ENCODE measurements at places on chromosomes 1 and 21. TPM values are rescaled to one million over a fixed set of nuclear protein-coding genes. Genes with fewer than 3 reads are reported as not detected.

Gene KRTAP19-1
- polyA plus RNA-seq, result not detected

- DNase-seq, result no peak
Observed at GRCh38 chr1:234891427-234891826, 237.2 kb downstream of the TOMM20 start.

- peak; percentile 88 for DNase-seq
Observed at GRCh38 chr1:234721476-234722269, 111.7 kb upstream of the IRF2BP2 start.

- DNase-seq, result no peak
Observed at GRCh38 chr21:35929901-35930300, 130.4 kb downstream of the SETD4 start.

DNA sequence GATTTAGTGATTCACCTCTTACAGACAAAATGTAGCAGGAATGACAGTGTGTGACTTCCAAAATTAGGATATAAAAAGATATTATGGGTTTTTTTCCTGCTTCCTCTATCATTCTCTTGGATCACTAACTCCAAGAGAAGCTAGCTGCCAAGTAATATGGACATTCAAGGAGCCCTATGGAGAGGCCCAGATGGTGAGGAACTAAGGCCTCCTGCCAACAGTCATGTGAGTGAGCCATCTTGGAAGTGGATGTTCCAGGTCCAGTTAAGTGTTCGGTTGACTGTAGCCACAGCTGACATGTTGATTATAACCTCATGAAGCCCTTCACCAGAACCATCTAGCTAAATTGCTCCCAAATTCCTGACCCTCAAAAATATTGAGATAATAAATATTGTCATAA is 38.8 kb downstream of the CD160 start:
- no peak for DNase-seq

- DNase-seq, result no peak
Observed at GRCh38 chr1:178768423-178768822, 43.4 kb downstream of the RALGPS2 start.

DNA sequence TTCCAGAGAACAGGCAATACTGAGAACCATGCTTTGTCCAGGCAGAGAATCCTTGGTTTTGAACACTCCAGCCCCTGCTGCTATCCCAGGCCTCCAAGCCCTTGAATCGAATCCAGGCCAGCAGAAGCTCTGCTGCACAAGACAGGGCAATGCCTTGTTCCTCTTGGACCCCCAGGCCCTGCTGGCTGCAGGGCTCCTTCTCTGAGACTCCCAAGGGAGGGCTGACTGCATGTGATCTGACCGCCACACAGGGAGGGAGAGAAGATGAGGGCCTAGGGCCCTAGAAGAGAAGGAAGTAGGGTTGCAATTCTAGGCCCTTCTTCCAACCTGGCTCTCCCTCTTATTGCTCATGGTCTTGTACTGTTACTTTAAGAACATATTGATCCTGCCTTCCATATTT is 160.6 kb upstream of the EDN2 start:
- DNase-seq, result no peak
